Ecto neural progenitor cell (in vitro differentiated cells): ENCODE measurements at places on chromosomes 4 and X.

GRCh38 chr4:176438401-176438800 is 118.6 kb downstream of the SPCS3 start:
- no peak for DNase-seq

GRCh38 chr4:40446839-40447238 is 111.7 kb downstream of the CHRNA9 start:
- no peak for DNase-seq

DNA sequence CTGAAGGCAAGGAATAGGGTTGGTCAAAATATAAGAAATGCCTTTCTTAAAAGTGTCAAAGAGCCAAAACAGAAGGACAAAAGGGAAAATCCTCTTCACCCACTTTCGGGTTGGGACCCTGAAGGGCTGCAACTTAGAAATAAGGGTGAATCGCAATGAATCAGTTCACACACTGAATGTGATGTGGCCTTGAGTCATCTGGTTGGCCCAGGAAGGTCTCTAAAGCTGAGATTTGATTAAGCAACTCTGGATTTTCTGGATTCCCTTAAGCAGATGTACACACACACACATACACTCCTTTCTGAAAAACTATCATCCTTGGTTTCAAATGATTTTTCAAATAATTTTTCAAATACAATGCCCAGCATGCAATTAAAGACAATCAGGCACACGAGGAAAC is 13.1 kb downstream of the TAB3 start:
- DNase-seq, result no peak

GRCh38 chrX:150856101-150856500 is 42.4 kb downstream of the CD99L2 start:
- no peak for DNase-seq

DNA sequence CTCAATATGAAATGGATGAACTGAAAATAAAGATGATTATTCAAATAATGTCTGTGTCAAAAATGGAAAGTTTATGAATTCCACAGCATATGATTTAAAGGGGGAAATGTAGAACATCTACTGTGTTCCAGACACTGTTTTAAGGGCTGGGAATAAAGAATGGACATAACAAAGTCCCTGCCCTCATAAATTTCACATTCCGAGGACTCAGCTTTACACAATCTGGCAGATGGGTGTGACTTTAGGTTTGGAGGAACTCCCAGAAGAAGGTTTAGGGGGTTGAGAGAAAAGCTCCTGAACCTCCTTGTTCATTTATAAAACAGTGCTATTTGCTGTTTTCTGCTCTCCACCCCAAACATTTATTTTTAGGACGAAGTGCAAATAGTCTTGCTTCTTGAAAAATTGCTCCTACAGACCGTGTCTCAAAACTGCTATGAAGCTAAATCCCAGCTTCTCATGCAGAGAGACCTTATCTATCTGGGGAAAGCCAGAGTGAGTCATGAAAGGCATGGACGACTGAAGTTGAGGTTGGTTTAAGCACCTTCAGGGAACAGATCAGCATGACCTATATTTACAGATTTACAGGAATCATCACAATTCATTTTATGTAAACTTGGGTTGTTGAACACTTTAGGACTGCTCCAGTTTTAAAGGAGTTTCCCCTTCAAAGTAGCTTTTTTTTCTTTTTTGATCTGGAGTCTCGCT is 184.3 kb downstream of the HS6ST2 start:
- no peak for DNase-seq

- DNase-seq, result no peak
These were observed 35.5 kb upstream of the LAMP2 start for GRCh38 chrX:120504569-120504968.

GRCh38 chr4:26762650-26763049 is 98.0 kb upstream of the STIM2 start:
- no peak for DNase-seq

DNA sequence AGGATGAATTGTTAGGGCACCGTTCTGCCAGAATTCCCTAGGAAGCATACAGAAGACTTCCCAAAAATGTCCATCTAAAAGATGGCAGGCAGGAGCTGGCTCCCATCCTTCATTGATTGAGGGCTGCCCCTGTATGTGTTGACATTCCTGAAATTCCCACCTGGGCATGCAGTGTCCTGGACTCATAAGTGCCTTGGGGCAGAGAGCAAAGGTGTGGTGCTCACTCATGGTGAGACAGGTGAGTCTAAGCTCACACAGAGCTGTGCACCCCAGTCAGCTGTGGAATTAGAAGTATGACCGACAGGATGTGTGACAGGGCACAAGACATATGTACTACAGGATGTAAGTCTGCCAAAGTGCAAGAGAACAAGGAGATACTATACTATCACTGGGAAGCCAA is 271.9 kb downstream of the MID1IP1 start:
- no peak for DNase-seq

GRCh38 chrX:148854306-148854705 is 353.9 kb downstream of the AFF2 start:
- no peak for DNase-seq

- DNase-seq, result no peak
These were observed 37.6 kb downstream of the TAB3 start for GRCh38 chrX:30851449-30851848.

GRCh38 chr4:177487977-177488376 is 45.7 kb upstream of the AGA start:
- DNase-seq, result no peak

DNA sequence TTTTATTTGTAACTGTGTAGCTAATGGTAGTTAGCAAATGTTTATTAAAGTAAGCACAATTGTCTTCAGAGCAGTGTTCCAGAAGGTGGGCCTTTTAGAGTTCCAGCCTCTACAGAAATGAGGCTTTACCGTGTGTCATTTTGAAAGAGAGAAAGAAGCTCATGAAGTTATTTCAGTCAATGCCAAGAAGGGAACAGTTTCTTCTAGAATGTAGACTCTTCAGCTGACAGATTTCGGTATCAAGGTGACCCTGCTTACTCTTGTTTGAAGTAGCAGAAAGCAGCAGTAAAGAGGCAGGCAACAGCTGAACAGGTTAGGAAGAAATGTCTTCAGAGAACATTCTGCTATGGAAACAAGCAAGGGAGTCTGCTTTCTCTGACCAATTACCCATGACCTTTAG is 93.6 kb downstream of the TASL start:
- DNase-seq, result no peak

DNA sequence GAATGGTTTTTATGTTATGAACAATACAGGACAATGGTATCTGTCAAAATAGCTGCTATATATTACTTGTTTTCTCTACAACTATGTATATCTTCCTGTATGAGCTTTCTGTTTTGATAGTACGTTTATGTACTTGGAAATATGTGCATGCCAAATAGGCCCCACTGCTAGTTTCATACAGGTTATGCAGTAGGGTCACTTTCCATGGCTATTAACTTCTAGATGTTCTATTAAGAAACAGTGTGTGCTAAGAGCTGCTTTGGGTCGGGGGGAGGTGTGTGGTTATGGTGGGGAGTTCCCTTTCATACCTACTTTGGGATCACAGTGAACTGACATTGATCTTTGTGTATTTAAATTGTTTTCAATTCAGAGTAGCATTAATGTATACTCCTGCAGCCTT is 30.9 kb downstream of the RBPJ start:
- no peak for DNase-seq

- no peak for DNase-seq
These were observed 36.3 kb upstream of the GRPR start for GRCh38 chrX:16087076-16087475.

GRCh38 chr4:72031868-72032608 is at the start of gene NPFFR2:
Gene NPFFR2 (plus strand): TSS chr4:72032000. CDS start chr4:72128592, 96,592 bp downstream.
- DNase-seq, result peak; percentile 80

DNA sequence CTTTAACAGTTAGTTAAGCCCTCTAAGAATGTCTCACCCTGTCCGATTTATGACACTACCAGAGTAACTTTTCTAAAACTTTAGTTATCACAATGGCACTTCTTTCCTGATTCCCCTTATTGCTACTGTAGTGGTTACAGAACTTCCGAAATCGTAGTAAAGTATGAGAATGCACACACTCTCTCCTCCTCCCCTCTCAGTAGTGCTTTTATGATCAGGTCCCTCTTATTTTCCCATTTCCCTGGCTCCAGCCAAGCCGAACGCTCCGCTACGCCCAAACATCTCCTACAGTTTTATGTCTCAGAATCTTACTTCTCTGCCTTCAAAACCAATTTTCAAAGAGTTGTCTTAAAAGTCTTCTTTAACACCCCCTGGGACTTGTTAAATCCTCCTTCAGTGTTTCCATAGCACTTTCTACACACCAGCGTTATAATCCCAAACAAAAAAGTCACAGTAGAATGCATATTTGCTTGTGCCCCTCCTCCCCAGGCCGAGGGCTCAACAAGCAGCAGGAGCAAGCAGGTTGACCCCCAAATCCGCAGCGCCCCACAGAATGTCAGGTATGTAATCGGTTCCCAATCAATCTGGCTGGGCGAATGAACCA is 671 bp downstream of the HPF1 start:
- DNase-seq, result no peak

DNA sequence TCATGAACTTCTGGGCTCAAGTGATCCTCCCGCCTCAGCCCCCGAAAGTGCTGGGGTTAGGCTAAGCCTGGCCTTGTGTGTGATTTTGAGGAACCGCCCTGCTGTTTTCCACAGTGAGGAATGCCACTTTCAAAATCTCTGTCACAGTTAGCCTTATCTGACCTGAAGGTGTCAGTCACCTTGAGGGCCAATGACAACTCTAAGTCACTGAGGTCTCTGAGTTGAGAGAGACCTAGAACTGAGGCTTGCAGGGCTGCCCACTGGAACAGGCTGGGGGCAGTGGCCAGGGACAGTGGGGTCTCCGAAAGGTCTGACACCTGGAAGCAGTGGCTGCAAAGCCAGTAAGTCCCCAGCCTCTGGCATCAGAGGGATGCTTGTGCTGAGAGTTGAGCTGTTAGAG is 6.1 kb downstream of the TADA2B start:
- DNase-seq, result no peak

DNA sequence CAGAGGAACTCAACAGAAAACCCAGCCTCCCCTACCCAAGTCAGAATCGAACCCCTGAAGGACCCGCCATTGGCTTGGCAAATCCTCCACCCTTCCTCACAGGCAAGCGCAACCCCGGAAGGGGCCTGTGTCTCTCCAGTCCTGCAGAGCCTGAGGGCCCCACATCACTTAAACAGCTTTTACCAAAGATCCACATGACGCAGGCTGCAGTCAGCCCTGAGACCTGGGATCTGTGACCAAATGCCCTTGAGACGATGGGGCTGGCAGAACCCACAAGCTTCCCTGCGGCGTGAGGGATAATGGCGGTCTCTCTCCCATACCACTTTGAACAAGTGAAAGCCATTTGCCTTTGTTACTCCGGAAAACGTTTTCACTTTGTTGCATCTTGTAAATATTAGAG is 54.9 kb downstream of the ACOX3 start:
- DNase-seq, result no peak

GRCh38 chr4:2427383-2428334 is 8.9 kb downstream of the CFAP99 start:
- no peak for DNase-seq

- no peak for DNase-seq
These were observed 75.8 kb downstream of the ATG4A start for GRCh38 chrX:108167211-108167872.

GRCh38 chr4:56080384-56080783 is 131.6 kb downstream of the CEP135 start:
- DNase-seq, result no peak

DNA sequence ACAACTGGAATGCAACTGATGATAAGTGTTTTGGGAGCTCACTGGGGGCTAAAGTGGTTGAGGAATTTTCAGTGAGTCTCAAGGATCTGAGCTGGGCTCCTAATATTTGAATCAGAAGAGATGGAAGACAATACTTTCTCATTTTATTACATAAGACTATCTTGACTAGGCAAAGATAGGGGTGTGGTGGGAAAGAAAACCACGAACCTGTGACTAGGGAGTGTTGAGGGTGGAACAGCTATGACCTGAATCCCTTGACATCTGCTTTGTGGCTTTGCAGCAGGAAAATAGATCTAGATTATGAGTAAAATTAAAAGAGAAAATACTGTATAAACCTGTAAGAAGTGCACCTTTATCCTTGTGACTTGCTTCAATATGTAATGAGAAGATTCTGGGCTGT is 295.1 kb upstream of the TEX13A start:
- DNase-seq, result no peak

DNA sequence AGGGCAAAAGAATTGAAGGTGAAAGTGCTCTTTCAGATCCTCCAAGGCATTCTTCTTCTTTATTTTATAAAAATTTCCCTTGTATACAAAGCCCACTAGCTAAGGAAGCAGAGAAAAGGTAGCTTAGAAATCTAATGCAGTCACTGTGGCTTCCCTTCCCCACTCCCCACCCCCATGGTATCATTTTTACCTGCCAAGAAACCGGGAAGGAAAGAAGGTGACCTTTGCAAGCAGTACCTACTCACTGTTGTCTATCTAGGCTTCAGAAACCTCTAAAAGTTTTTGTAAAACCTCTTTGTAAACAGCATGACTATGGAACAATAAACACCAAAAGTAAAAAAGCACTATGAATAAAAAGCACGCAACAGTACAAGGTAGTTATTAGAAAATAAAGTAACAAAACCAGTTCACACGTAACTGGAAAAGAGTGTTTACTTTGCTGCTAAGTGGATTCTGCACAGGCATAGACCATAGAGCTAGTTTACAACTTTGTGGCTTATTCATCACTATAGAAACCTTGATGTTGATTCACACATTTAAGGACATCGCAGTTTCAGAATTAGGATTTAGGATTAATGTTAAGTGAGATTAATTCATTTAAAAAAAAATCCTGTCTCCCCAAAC is 109.6 kb upstream of the FTHL17 start:
- DNase-seq, result no peak

DNA sequence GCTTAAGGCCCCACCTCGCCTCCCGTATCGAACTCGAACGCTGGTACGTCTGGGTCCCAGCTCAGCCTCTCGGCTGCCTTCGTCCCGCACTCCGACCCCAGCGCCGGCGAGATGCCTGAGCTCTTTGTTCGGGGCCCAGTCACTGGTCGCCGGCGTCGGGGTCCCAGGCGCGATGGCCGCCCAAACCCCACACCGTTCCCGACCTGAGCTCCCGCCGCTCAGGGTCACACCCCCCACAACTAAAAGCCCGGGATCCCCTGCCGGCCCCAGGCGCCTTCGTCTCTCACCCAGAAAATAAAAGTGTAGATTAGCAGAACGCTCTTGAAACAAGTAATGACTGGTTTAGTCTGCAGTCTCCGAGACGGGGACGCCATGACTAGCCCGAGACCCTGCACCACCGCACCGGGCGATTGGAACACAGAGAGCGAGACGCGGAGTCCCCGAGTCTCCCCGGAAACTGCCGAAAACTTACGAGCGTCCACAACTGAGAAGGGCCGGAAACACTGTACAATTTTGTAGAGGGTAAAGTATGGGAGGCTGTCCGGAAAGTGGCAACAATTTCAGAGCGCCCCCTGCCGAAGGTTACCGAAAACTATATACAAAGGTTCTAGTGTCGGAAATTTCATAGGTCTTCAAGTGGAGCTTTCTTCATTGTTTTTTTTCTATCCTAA is at the start of gene TSPAN6:
TSS of gene TSPAN6 (minus strand) at position 486 of the 671 bp plus-strand sequence. CDS start at position 374, 112 bp downstream.
- peak; percentile 86 for DNase-seq

- DNase-seq, result no peak
These were observed 182.8 kb downstream of the PDGFC start for GRCh38 chr4:156788782-156789181.

DNA sequence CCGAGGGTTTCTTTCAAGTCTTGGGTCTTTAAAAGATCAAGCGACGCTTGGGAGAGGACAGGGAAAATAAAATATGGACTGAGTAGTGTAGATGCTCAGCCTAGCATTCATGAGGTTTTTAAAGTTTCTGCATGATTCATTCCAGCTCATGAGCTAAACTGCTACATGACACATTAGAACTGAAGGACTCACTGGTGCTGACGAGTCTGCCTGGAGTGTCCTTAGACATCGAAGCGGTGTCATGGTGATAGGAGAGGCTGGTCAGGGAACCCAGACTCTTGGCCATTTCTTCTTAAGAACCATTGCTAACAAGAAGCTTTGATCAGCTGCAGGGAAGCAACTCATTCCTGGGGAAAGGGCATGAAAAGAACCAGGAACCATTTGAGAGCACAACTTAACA is 158.6 kb downstream of the TRIML1 start:
- DNase-seq, result no peak
